ENCODE measurements at places on chromosomes 11 and 22.
A peak's percentile ranks its signal among the peaks of the same experiment; 100 is the strongest.

- DNase-seq, result no peak
These were observed 10.2 kb downstream of the SCGB1A1 start for GRCh38 chr11:62428871-62429560.

- no peak for DNase-seq
These were observed 21.7 kb upstream of the BAIAP2L2 start for GRCh38 chr22:38132136-38132535.

- DNase-seq, result no peak
These were observed at the start of gene RAC2 for GRCh38 chr22:37244114-37244921. Gene RAC2 (minus strand): TSS chr22:37244269. CDS start chr22:37244148, 121 bp downstream.

- no peak for DNase-seq
These were observed 34.2 kb downstream of the POLD3 start for GRCh38 chr11:74626604-74627003.

DNA sequence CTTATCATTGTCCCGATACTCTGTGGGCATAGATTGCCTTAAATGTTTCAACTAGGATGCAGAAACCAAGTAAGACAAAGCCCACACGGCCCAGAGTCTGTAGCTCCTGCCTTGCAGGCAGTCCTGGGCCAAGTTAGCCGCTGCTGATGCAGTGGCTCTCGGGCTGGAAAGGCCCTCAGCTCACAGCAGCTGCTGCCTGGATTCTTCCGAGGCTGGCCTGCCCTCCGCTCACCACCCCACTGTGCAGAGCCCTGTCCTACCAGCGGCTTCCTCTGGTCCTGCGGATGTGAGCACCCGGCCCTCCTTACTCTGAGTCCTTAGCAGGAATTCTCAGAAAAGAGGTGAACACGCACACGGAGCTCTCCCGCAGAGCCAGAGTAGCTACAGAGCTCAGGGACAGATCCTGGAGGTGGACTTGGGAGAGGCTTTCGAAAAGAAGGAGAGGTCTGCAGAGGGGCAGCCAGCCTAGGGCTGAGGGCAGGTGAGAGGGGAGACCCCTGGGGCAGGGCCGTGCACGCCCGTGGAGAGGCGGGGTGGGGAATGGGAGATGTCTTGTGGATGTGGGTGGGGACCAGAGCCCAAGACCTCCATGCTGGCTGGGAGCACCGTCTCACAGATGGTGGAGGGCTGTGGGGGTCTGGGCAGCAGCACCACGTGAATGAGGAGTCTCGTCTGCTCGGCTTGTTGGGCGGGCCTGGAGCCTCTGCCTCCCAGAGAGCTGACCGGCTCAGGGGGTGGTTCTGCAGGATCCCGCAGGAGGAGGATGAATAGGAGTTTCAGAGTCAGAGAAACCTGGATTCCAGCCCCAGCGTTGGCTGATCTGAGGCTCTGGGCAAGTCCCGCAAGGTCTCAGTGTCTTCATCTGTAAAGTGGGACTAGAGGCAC is 117.4 kb upstream of the B3GAT1 start:
- no peak for DNase-seq

GRCh38 chr11:2099516-2100349 is 39.5 kb downstream of the IGF2 start:
- DNase-seq, result no peak

- DNase-seq, result no peak
These were observed 39.2 kb upstream of the RAPSN start for GRCh38 chr11:47488111-47488510.

DNA sequence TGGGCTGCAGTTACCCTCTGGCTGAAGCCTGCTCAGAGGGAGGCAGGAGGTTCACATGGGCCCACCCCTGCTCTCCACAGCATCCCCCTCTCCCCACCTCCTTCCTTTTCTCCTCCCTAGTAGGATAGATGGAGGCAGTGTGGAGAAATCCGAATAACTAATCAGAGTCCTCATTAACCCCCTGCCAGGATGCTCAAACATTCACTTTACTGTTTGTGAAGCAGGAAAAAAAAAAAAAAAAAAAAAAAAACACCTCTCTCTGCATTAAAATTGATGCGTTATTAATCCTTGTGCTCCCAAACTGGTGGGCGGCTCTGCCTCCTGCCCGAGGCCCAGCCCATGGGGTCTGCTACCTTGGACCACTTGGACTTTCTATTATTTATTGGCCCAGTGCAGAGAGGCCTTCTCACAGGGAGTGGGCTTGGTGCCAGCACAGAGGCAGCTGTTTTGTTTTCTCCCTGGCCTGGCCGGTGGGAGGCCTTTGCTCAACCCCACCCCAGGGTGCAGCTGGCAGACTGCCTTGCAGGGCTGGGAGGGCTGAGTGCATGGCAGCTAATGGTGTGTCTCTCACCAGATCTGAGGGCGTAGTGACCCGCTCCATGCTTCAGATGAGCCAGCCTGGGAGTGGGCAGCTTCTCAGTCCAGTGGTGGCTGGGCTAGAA is 150.7 kb downstream of the PKNOX2 start:
- DNase-seq, result no peak

GRCh38 chr11:112249871-112250610 is 10.6 kb downstream of the PLET1 start:
- no peak for DNase-seq

DNA sequence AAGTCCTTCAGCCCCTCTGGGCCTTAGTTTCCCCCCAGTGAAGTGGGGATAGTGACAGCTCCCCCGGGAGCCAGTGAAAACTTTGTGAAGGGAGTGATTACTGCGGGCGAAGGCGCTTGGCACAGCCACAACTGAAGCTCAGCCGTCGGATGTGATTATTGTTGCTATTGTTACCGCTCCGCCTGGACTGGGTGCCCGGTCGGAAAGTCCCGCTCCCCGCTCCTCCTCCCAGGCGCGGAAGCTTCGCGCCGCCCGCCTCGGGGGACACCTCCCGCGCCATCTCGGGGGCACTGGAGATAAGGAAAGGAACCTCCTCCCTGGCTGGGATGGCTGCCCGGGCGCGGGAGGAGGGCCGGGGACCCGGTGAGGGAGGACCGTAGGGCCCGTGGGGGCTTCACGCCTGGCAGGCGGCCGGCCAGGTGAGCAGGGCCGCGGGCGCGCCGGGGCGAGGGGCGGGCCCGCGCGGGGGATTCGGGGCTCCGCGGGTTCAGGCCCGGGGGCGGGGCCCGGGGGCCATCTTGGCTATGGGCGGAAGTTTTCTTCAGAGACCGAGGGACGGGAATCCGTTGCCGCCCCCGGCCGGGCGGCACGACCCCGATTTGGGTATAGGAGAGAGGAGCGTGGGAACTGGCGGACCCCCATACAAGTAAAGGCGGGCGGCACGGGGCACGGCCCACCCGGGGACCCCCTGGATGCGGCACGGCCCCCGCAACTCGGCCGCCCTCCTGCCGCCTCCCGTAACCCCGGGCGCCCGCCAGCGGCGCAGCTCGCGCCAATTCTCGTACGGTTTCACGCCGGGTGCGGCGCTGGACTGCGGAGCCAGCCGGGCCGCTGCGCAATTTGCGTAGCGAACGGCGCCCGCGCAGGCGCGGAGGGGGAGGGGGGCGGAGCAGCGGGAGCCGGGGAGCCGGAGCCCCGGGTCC is at the start of gene GPR137:
Gene GPR137 (plus strand): TSS at position 887 of the 923 bp plus-strand sequence. CDS start 677 bp downstream, outside the sequence.
- no peak for DNase-seq

DNA sequence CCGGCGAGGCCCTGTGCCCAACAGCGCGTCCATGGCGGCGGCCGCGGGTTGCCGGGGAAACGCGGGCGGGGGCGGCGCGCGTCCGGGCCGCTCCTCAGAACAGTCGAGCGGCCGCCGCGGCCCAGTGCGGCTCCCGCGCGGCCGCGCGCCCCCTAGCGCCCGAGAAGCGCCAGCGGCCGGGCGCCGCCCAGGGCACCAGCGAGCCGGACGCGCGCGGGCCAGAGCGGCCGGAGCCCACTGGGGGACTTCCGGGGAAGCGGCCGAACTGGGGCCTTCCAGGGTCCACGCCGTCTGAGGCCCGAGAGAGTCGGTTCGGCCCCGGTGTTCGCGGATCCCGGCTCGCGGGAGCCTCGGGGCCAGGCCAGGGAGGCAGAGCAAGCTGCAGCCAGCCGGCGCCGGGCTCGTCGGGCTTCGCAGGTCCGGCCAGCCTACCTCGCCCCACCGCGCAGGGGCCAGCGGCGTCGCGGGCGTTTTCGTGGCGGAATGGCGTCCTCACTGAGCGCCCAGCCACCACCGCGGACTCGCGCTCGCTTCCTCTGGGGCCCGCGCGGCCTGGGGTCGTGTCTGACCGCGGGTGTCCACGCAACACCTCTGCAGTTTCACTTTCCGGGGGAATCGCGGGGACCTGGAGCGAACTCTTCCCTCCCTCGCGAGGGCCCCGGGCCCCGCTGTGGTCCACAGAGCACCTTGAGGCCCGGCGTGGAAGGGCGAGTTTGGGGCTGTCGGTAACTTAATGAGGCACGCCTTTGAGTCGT is at the start of gene DENND6B:
Gene DENND6B (minus strand): TSS at position 57 of the 755 bp plus-strand sequence. CDS start 24 bp downstream, at position 33.
- peak; percentile 33 for DNase-seq

DNA sequence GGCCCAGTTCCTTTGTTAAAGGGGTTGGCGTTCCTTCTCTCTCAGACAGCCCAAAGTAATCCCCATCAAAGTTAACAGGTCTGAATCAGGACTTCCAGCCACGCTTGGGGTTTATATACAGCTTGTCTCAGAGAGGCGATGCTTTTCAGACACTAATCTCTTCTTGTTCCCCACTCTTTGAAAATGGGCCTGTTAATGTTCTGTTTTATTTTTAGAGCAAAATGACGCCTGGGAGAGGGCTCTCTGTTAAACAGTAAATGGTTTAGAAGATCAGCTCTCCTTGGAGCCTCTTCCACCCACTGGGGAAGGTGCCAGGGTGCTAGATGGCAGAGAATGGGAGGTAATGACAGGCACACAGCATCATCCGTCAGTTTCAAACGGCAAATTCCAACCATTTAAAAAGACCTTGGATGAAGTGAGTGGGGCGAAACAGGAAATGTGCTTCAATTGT is 235.9 kb upstream of the NARS2 start:
- no peak for DNase-seq

- no peak for DNase-seq
These were observed 101.0 kb downstream of the PTPRJ start for GRCh38 chr11:48081151-48082010.

- DNase-seq, result no peak
These were observed 33.0 kb upstream of the TEAD1 start for GRCh38 chr11:12640926-12641849.

- no peak for DNase-seq
These were observed 10.8 kb upstream of the ANKRD13D start for GRCh38 chr11:67278135-67278938.

- no peak for DNase-seq
These were observed 15.9 kb upstream of the PRODH start for GRCh38 chr22:18952022-18952421.

DNA sequence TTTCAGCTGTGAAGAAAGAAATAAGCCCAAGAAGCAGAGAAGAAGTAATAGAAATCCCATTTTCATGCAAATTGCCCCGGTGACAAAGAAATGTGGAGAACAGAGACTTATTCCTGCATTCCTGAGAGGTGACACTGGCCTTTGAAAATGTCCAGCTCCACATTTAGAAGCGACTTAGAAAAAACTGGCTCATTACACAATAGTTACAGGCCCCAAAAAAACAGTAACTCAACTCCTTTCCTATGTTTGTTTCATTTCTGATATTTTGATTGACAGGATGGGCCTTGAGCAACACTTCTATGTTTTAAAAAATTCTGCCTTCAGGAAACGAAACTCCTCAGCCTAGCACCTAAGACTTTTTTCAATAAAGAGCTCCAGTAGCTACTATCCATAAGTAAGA is 726.9 kb upstream of the TENM4 start:
- DNase-seq, result no peak

DNA sequence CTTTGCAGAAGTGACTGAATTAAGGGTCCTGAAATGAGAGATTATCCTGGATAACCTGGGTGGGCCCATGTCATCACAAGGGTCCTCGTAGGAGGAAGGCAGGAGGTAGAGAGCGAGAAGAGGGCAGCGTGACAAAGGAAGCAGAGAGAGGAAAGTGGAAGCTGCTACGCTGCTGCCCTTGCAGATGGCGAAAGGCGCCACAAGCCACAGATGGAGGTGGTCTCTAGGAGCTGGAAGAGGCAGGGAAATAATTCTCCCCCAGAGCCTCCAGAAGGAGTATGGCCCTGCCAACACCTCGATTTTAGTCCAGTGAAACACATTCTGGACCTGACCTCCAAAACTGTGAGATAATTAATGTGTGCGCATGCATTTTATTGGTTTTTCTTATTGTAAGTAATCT is 13.4 kb downstream of the TMEM184B start:
- no peak for DNase-seq

DNA sequence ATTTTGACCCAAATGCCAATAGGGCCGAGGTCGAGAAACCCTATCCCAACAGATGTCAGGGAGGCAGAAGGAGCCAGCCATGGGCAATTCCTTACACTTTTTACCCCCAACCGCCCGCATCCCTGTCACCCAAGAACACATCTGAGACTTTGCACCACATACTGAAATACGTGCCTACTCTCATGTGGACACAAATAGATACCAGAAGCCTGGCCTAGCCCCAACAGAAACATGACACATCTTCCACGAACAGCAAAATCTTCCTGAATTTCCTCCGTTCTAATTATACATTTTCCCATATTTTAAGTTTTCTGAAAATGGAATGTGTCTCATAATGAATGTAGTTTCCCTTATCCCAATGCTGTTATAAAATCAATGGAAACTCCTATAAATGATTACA is 64.7 kb downstream of the SLC1A2 start:
- no peak for DNase-seq

DNA sequence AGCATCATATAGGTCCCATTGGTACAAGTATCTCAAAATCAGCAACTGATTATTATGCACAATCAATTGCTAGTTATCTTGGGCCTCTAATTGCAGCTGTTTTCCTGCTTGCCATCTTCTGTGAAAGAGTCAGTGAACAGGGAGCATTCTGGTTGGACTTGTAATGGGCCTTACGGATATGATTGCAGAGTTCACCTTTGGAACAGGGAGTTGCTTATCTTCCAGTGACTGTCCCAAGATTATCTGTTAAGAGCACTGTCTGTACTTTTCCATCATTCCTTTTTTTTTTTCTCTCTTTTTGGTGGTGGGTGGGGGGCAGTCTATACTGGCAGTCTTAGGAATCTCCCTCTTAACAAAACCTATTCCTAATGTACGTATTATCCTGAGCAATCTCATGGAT is 17.8 kb downstream of the OR8G5 start:
- no peak for DNase-seq

GRCh38 chr22:42651134-42651533 is 1.9 kb upstream of the CYB5R3 start:
- DNase-seq, result no peak

DNA sequence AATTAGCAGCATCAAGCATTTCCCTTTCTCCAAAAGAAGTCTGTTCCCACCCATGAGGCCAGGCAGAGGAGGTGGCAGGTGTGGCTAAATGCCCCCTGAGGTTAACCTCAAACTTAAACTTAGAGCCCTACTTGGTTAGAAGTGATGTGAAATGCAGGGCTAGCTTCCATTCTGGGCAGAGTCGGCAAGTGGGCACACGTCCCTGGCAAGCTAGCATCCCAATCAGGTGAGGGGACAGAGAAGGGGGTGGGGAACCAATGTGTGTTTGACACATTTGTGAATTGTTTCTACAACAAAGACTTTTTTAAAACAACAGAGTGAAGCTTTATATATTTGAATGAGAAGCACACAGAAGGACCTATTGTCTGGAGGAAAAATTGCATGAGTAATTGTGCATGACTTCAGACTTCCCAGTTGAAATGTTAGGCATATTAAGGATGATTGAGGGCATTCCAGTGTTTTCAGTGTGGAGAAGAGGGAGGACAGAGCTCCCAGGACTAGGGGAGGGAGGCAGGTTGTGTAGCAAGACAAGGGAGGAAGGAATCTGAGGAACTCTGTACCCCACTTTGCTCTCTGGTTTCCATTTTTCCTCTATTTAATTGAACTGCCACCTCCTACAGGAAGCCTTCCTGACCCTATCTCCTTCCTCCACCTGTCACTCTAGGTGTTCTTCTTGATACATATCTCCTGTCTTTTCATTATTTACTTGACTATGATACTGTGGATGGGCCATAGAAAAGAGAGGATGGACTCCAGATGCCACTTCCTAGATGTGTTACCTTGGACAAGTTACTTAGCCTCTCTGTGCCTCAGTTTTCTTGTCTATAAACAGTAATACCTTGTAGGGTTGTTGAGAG is 83.3 kb upstream of the PICALM start:
- DNase-seq, result no peak
